ENCODE measurements at places on chromosomes 3 and 15. TPM values are rescaled to one million over a fixed set of nuclear protein-coding genes. Genes with fewer than 3 reads are reported as not detected.

DNA sequence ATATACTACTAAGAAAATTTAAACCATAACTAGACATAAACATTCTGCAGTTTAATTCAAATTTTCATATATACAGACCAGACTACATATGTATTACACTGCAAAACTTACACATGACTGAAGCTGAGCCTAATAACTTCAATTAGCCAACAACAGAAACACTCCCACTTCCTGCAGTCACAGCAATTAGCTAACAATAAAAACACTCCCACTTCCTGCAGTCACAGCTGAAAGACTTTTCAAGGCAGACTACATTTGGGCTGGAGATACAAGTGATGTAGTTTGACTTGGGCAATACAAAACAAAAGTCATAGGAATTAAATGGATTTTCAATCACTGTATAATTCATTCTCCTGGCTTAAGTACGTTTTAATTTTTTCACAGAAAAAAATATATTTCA is 10.3 kb downstream of the TM2D3 start:
- no peak for DNase-seq

GRCh38 chr3:52253314-52254304 is 8.1 kb downstream of the PPM1M start:
- DNase-seq, result no peak

- peak; percentile 44 for DNase-seq
Observed at GRCh38 chr3:72517921-72518424, 330.3 kb downstream of the SHQ1 start.

GRCh38 chr3:53748512-53749271 is 97.5 kb downstream of the CHDH start:
- DNase-seq, result no peak

DNA sequence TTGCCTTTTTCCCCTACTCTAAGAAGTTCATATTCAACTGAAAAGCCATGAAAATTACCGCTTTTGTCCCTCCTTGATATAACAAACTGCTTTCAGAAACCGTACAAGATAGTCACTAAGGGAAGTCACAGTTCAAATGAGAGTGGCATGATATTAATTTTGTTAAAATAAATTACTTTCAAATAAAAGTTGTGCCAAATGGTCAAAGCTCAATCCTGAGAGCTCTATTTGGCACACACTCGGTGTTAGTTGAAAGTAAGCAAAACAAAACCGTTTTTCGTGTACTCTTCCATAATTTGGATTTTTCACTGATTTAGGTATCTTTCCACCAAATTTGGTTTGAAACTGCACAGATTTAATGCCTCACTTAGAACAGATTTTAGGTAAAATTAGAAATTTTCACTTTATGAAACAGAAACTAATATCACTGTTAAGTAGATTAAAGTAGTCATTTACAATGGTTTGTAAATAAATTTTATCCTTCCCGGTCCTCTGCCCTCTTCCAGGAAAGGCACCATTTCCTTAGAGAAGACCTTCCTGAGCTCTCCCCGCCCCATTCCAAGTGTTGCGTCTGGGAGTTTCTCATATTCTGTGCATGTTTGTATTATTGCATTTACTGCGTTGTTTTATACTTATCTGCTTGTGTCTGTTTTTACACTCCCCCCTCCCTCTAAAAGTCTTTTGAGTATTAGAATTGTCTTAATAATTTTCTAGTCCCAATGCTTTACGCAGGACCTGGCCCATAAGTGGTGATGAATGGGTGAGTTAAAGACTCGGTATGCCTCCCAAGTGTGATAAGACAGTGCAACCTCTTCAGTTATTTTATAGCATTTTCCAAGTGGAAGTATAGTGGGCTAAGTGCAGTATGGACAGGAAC is 853 bp downstream of the TCAIM start:
- no peak for DNase-seq

GRCh38 chr3:179373938-179374337 is 26.4 kb downstream of the MFN1 start:
- no peak for DNase-seq

DNA sequence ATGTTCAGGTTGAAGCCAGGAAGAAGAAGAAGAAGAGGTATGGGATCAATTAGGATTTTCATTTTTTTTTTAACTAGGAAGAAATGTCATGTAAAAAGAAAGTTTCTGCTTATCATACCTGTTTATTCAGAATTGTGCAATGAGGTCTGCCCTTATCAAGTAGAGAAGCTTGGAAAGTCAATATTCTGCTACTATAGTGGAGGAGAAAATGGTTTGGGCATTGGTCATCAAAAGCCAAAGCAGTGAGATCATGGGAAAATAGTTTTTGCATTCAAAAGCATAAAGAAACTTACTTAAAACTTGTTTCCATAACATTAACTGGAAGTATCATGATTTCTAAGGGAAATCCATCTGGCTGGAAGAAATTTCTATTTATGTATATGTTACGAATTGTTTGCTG is 1239.2 kb downstream of the NSUN3 start:
- DNase-seq, result peak; percentile 36

CASR gene
- total RNA-seq, result not detected

GUCA1C gene
- not detected for total RNA-seq

ALDH1L1 gene
- total RNA-seq, result not detected

IL17RE gene
- 0.37 TPM for total RNA-seq

All from SJSA1 (cell line).